ENCODE measurements at places on chromosomes 11 and 22. TPM values are rescaled to one million over a fixed set of nuclear protein-coding genes. Genes with fewer than 3 reads are reported as not detected.

TRIM29 gene
- total RNA-seq: 32.3 TPM

CPT1A gene
- 20.4 TPM for total RNA-seq

GPHA2 gene
- total RNA-seq: not detected

OR8D4 gene
- 0.21 TPM for total RNA-seq

KRTAP5-9 gene
- total RNA-seq: not detected

C11orf16 gene
- total RNA-seq: not detected

OR51I1 gene
- total RNA-seq: 0.63 TPM

DGCR8 gene
- total RNA-seq: 24.8 TPM

ELFN2 gene
- total RNA-seq: 0.21 TPM

TIGD3 gene
- 0.11 TPM for total RNA-seq

SHISA8 gene
- not detected for total RNA-seq

SCUBE2 gene
- 121 TPM for total RNA-seq

DNA sequence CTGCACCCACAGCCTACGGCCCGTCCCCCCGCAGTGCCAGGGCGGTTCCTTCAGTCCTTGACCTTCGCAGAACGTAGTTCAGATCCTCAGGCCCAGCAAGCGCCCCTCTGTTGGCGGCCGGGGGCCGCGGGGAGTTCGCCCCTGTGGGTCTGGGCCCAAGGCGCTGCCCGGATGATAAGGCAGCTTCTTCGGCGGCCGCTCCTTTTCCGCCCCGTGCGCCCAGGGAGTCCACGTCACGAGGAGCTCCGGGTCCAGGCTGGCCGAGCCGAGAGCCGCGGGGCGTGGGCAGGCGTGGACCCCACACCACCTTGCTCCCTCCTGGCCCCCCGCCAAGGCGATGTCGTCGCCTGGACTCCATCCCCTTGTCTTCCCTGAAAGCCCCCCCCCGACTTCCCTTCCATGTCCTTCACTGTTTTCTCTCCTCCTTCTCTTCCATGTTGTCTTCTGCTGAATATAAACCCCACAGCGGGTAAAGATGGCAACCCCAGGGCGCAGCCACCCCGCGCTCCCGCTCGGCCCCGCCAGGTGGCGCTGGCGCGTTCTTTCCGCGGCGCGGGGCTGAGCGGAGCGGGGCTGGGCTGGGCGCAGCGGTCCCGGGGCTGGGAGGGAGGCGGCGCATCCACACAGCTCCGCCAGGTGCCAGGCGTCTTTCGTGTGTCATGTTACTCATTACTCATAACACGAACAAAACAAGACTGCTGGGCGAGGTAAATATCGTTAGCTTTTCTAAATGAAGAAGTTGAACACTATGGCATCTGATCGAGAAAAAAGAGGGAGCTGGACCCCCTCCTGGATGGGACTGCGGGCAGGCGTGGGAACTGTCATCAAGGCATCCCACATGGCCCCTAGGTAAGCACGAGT, 321.0 kb downstream of the NTM start:
- no peak for DNase-seq

DNA sequence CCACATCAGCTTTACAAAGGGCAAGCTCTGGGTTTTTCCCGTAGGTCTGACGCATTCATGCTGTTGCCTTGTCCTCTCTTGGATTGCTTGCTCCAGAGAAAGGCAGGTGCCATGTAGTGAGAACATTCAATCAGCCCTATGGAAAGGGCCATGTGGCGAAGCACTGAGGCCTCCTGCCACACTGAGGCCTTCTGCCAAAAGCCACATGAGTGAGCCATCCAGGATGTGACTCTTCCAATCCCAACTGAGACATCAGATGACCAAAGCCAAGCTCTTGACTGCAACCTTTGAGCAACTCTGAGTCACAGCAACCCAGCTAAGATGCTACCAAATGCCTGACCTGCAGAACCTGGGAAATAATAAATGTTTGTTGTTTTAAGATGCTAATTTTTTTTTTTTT, 9.0 kb upstream of the PANX3 start:
- no peak for DNase-seq

- no peak for DNase-seq
Observed at GRCh38 chr11:48098024-48098423, 117.7 kb downstream of the PTPRJ start.

DNA sequence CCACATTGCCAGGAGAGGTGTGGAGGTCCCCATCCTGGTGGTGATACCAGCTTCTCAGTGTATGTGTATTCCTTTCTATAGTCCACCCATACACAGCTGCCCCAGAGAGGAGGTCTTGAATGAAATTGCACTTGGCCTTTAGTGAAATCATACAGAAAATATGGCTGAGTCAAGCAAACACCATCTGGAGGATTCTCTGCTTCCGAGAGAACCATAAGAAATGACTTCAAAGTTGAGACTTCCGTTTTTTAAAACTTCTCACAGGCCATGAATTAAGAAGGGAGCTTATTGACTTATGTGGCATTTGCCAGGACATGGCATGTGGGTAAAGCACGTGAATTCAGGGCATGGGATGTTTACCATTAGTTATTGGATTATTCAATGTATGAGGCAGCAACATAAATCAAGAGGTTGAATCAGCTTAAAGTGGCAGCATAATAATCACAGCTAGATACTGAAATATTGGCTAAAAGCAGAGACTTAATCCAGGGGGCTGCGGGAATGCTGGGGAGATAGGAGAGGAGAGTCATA, 119.1 kb upstream of the MTNR1B start:
- no peak for DNase-seq

DNA sequence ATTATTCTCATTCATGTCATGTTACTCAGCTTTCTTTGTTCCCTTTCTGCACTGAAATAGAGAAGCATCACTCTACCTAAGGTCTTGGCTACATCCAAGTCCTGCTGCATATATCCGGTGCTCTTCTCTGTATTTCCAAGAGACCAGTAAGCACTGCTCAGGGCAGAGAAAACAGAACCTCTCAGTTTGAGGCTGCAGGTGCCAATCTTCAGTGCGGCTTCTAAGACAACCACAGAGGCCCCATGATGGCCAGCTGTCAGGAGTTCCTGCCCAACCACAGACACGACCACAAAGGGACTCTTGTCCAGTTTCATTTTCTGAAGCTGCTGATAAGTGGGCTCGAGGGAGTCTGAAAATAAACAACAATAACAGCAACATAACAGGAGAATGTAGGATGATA, 378.4 kb upstream of the PITPNB start:
- DNase-seq: no peak

DNA sequence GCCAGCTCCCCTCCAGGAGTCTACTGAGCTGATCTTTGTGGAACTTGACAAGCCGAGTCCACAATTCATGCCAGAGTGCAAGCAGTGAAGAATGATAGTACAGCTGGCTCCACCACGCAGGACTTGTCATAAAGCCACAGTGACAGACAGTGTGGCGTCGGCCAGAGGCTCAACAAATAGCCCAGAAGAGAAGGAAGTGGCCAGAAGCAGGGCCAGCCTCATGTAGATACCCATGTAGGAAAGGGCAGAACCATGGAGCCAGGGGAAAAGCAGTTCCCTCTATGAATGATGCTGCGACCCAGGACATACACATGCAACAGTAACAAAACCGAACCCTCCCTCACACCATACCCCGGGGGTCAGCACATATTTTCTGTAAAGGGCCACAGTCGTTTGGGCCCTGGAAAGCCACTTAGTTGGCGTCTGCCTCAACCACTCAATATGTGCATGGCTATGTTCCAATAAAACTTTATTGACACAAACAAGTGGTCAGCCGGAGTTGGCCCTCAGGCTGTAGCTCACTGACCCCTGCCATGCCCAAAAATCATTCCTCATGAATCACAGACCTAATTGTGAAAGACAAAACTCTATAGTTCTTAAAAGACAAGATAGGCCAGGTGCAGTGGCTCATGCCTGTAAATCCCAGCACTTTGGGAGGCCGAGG, 161.4 kb downstream of the BRD1 start:
- no peak for DNase-seq

DNA sequence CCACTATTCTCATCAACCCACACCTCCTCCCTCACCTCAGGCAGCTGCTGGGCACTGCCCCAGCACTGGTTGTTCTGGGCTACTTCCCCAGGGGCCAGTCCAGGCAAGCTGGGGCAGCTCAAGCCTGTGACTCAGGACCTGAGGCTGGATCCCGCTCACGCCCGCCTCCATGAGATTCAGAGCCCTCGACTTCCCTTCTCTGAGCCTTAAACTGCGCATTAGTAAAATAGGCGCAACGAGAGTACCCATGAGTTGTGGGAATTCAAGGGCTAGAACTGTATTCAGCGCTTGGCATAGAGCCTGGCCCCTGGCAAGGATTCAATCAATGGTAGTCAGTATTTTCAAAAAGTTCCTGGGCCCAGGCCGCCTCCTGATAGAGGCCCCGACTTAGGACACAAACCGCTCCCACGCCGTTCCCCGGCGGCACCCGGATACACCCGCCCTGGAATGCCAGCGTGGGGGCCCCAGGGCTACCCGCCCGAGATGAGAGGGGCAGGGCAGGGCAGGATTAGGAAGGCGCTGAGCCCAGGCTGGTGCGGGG, 723 bp upstream of the CD82 start:
- DNase-seq: peak; percentile 51

- no peak for DNase-seq
Observed at GRCh38 chr11:12474871-12475270, 97.5 kb downstream of the PARVA start.

GRCh38 chr11:79547256-79547655, 106.4 kb upstream of the TENM4 start:
- DNase-seq: no peak

DNA sequence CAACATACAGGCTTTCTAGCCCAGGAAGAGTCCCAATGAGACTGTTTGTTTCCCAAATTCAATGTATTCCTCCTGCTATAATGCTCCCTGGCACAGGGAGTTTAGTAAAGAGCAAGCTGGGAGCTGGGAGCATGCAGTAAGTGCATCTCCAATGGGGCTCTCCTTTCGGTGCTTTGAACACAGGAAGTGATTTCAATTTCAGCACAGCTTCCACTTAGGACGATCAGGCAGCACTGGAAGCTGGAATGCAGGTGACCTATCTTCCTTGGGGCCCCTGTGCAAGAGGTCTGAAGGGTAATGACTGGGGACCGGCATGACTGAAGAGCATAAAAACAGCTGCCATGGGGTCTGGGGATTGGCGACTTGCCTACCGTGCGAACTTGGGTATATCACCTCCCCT, 76.0 kb downstream of the LARGE1 start:
- DNase-seq: no peak

DNA sequence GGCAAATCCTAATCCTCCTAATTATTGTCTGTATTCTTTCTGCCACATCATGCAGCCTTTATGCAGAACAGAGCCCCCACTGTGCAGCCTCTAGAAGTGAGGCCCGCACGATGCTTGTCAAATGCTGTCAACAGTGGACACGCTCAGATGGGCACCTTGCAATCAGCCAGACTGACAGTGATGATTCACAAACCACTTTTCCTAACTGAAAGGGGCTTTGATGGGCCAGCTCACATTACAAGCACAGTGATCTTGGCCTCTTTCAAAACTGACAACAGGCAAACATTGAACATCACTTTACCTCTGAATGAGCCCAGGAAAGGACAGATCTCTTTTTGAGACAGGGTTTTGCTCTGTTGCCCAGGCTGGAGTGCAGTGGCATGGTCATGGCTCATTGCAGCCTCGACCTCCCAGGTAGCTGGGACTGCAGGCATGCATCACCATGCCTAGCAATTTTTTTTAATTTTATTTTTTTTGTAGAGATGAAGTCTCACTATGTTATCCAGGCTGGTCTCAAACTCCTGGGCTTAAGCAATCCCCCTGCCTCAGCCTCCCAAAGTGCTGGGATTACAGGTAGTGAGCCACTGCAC, 18.0 kb upstream of the E2F8 start:
- no peak for DNase-seq

DNA sequence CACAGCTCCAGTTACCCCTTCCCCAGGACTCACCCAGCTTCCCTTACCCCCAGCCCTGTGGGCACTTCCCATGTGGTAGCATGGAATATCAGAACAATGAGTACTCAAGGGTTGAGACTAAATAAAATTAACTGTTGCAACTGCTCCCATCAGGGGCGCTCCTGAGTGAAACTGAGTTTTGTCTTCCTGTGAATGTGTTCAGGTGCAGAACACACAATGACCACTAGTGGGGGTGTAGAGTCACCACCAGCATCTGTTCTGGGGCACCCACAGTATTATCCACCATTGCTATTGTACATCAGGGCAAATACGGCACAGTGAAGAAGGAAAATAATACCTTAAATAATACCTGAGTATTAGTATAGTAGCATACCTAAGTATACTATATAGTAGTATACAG, 689.7 kb downstream of the TBC1D22A start:
- DNase-seq: no peak

DNA sequence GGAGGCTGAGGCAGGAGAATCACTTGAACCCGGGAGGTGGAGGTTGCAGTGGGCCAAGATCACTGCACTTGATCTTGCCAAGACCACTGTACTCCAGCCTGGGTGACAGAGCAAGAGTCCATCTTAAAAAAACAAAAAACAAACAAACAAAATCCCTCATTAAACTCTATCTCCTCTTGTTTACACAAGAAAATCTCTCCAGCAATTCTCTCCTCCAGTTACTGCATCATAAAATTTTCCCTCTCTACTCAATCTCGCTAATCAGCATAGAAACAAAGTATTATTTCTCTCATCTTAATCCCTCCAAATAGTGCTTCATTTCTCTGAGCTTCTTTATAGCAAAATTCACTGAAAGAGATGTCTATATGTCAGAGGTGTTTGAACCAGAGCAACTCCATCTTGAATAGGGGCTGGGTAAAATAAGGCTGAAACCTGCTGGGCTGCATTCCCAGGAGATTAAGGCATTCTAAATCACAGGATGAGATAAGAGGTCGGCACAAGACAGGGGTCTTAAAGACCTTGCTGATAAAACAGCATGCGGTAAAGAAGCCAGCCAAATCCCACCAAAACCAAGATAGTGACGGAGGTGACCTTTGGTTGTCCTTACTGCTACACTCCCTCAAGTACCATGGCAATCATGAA, 19.8 kb downstream of the MTMR2 start:
- no peak for DNase-seq

Data from urinary bladder (tissue), 4 donors.